ENCODE measurements at places on chromosomes 3 and 15.

DNA sequence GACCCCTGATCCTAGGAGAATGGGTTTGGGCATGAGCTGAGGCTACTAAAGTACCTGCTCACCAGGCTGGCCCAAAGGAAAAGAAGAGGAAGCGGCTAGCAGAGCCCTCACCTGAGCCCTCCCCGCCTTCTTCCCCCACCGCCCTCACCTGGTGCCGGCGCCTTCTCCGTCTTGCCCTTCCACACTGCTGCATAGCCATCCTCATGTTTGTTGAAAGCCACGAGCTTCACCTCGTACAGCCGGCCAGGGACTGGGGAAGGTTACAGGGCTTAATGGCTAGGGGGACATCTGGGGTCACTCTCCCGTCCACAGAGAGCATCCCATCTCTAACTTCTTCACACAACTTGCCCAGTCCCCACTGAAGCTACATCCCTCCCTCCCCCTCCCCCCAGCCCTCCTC is 13.9 kb upstream of the IGDCC3 start:
- DNase-seq: no peak

DNA sequence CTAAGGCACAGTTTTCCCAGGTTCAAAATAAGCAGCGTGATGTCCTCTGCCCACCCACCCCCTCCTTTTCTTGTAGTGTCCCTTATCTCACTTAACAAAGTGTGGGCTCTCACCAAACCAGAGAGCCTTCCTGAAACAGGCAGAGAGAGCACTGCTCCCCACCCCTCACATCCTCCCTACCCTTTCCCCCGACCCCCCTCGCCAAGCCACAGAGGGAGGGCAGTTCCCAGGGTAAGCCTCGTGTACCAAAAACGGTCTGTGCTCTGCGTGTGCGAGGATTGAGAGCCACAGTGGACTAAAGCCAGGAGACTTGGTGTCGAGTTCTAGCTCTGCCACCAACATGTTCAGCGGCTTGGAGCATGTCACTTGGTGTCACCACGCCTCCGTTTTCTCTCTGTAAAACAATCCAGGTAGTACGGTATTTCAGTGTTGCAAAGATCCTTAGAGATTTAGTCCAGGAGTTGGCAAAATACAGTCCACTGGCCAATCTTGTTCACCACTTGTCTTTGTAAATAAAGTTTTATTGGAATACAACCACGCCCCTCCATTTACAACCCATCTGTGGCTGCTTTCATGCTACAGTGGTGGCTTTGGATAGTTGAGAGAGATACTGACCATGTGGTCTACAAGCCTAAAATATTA is 249.9 kb downstream of the OPA1 start:
- no peak for DNase-seq

DNA sequence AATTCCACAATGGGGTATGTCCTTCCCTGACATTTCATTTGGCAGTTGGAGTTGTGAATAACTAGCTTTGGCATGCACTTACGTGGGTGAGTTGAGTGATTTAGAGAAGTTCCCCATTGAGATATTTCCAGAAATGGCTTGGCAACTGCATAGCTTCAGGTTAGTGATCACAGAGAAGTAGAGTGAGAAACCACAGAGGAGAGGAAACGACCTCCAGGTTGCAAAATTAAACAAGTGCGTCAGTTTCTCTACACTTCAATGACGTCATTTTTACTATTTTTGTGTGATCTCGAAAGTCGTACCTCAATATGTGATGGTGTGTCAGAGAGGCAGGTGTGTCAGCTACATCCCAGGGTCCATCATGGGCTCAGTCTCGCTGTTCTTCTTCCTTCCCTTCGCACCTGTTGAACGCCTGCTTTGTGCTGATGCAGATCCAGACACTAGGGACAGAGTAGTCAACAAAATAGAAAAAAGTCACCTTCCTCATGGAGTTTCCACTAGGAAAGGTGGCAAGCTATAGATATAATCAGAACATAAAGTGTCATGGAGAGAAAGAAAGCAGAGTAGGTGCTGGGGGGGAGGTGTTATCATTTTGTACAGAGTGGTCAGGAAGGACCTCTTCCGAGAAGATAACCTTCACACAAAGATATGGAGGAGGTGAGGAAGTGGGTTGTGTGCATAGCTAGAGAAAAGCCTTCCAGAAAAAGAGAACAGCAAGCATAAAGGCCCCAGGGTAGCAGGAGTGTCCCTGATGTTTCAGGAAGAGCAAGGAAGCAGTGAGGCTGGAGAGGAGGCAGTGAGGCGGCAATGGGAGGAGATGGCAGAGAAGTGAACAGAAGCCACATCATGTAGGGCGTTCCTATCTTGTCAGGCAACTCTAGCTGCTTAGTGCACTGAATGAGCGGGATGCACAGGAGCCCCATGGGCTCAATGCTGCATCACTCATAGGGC is 75.6 kb downstream of the MCTP2 start:
- DNase-seq: peak; percentile 81

- no peak for DNase-seq
Measured at GRCh38 chr15:69508659-69509058, 56.0 kb downstream of the RPLP1 start.

GRCh38 chr15:73647259-73648013 is 14.2 kb upstream of the NPTN start:
- no peak for DNase-seq

GRCh38 chr15:92960996-92961681 is 61.0 kb downstream of the CHD2 start:
- DNase-seq: no peak

GRCh38 chr3:2148561-2149340 is 50.1 kb downstream of the CNTN4 start:
- DNase-seq: no peak

DNA sequence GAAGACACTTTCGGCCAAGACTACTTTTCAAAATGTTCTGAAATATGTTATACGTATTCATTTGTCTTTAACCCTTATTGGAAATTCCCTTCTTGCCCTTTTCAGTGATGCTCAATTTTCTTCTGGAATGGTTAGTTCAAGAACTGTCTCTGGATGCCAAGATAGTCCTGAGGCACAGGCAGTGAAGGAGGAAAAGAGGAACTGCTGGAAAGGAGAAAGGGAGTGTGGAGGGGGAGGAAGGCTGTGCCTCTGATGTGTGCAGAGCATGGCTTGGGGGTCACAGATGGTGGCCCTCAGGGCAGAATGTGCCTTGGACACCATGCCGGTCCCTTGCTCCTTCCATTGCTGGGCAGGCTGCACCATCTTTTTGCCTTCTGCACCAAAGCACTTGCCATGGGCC is 73.7 kb downstream of the CEP63 start:
- DNase-seq: no peak

DNA sequence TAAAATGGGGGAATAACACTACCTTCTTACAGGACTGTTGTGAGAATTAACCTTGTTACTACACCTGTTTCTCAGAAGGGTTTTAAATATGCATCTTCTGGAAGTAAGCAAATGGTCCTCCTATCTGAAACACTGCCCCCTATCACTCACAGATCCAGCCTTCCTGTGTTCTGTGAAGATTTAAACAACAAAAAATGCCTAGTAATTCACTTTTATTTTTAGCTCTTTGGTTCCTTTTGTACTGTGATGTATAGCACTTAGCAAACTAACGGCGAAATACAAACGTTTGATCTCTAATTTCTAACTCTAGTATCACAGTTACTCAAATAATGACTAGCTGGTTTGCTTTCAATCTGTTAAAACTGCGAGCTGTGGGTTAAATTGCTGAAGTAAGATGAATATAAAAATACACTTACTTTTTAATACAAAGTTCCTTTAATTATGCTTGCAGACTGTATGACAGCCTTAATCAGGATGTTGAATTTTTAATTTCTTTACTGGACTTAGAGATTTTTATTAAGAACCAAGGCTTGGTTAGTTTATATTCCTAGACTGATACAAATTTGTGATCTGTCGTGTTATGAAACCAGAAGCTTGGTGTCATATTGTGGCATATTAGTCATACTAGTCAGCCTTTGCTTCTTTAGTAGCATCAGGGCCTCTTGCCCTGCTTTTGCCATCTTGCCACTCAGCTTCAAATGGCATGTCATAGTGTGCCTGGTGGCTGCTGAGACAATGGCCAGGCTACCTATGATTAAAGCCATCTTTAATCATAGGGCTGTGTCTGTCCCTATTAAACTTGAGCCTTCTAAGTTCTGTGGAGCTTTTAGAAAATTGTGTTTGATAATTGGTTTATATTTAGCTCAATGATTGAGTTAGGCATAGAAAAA is 9.2 kb downstream of the EIF3J start:
- DNase-seq: peak; percentile 21

DNA sequence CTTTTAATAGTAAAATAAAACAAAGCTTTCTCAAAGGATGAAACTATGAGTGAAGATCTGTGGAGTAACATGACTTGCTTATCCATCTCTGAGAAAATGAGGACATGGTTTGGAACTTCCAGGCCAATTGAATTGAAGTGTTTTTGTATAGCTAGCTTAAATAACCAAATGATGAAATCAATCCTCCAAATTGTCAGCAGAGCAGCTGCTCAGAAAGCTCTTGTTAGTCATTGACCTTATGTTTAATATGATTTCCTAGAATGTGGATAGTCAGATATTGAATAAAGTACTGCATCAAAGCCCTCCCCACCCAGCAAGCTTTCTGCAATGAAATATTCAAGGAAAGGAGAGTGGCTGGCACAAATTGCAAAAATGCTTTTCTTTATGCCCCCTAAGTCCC is 437.2 kb downstream of the MFSD1 start:
- peak; percentile 65 for DNase-seq

DNA sequence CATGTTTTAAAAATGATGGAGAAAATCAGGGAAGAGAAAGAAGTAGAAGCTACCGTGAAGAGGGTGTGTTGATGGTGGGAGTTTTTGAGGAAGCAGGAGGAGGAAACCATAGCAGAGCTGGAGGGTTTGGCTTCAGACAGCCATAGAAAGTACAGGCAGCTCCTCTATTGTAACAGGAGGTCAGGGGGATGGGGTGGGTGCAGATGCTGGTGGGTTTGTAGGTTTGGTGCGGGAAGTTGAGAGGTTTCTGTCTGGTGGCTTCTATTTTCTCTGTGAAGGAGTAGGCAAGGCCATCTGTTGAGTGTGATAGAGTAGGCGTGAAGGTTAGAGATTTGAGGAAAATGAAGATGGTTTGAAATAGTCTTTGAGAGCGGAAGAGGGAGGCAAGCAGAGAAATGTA is 97.7 kb upstream of the TBC1D5 start:
- no peak for DNase-seq

GRCh38 chr15:73755481-73755880 is 2.3 kb upstream of the INSYN1 start:
- DNase-seq: peak; percentile 6

- DNase-seq: no peak
Measured at GRCh38 chr3:45002720-45003119, 23.4 kb upstream of the CLEC3B start.

DNA sequence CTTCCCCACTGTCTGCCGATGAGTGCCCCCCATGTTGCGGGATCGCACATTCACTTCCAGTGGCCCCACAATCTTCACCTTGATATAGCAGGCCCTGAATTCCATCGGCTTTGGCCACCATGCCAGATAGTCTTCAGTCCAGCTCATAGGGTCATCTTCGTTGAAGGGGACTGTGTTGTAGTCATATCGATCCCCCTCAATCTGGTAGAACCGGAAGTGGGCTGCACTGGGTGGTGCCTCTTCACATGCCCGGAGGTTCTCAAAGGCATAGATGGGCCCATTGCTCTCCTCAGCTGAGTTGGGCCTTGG is 12.1 kb upstream of the CLPX start:
- DNase-seq: no peak

DNA sequence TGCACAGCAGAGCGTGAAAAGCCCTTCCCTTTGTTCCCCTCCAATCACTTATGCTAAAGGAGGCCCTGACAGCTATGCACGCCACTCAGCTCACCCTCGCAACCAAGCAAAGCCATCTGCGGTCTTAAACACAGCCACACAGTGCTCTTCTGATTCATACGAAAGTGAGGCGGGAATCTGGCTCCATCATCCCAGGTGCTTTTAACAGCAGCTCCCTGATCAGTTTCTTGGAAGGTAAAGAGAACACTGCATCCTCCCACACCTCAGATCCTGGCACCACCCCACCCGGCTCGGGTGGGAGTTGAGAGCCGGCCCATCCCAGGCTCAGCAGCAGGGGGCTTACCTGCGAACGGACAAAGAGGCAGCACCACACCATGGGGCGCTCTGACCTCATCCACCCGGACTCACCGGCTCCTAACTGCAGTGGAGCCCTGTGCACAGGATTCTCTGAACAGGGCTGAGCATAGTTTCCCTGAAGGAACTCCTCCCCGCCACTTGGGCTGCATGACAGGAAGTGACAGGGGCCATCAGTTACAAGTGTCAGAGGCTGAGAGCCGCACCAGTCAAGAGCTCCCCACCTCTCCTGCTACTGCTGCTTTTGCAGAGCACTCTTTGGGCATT is 114.3 kb upstream of the ARHGEF3 start:
- peak; percentile 21 for DNase-seq

GRCh38 chr15:69125236-69125635 is 35.2 kb upstream of the GLCE start:
- no peak for DNase-seq

DNA sequence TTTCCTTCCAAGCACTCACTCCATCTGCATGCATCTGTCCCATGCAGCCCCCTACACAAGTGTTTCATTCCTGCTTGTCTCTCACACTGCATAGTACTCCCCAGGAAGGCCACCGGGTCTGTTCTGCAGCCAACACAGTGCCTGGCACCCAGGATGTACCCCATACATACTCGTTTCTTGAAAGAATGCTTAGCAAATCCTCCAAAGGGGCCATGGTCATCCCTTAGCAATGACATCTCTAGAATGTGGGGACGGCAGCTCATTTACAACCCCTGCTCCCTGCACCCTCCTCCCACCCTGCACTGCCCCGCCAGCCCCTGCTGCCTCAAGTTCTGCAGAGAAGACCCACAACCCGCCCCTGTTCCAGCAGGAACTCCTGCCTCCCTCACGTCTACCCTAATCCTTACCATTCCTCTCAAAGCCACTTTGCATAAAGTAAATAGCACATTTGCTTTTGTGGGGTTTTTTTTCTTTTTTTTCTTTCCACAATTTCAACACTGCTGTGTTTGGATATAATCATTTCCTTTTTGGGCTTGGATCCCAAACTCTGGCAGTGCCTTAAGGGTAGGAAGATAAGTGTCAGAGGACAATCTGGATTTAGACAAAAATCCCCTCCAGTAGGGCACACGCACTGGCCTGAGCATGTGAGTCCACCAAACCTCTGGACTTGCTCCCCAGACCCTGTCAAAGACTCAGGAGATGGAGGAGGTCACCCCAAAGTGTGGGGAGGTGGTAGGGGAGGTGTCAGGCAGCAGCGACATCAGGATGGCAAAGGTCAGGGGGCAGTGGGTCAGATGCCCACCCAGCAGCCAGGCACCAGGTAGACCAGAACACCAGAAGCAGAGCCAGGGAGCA is 68.4 kb downstream of the MEGF11 start:
- no peak for DNase-seq

GRCh38 chr15:101148881-101149664 is 102.8 kb downstream of the CHSY1 start:
- no peak for DNase-seq

- no peak for DNase-seq
Measured at GRCh38 chr3:16319307-16319706, 54.3 kb downstream of the OXNAD1 start.

- no peak for DNase-seq
Measured at GRCh38 chr3:13610006-13610570, 61.2 kb downstream of the FBLN2 start.

- no peak for DNase-seq
Measured at GRCh38 chr3:45489730-45490309, 101.4 kb downstream of the LARS2 start.

GRCh38 chr3:146605106-146605505 is at the start of gene PLSCR5:
Gene PLSCR5, minus strand, starts transcription at chr3:146605346. Its CDS starts 134 bp downstream, at chr3:146605212.
- DNase-seq: no peak

- no peak for DNase-seq
Measured at GRCh38 chr15:92288755-92289154, 104.9 kb upstream of the ST8SIA2 start.
